ENCODE measurements at places on chromosomes 16 and 17. TPM values are rescaled to one million over a fixed set of nuclear protein-coding genes. Genes with fewer than 3 reads are reported as not detected.

C17orf113 gene
- 0.18 TPM for total RNA-seq

KRTAP4-2 gene
- not detected for total RNA-seq

CTRL gene
- 0.09 TPM for total RNA-seq

SHISA6 gene
- total RNA-seq: 0.05 TPM

ITGB4 gene
- not detected for total RNA-seq

PRKCB gene
- 1.8 TPM for total RNA-seq

CCL16 gene
- not detected for total RNA-seq

ZACN gene
- not detected for total RNA-seq

IGF2BP1 gene
- 8.7 TPM for total RNA-seq

PPY gene
- total RNA-seq: not detected

CRYM gene
- not detected for total RNA-seq

- DNase-seq: no peak
Measured at GRCh38 chr16:50500171-50500874, 47.9 kb upstream of the NKD1 start.

GRCh38 chr16:17258848-17259713, 211.7 kb downstream of the XYLT1 start:
- no peak for DNase-seq

DNA sequence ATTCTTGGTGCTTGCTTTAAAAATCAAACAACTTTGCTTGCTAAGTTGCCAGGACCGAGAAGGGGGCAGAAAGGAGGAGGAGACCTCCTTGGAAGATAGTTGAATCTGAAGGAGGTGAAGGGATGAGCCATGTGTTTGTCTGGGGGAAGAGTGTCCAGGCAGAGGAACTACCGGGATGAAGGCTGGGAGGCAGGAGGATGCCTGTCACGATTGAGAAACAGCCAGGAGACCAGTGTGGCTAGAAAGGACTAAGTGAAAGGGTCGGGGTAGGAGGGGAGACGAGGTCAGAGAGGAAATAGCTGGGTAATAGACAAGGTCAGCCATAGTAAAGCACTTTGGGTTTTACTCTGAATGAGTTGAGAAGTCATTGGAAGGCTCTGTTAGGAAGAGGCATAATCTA, 38.9 kb upstream of the CSNK2A2 start:
- DNase-seq: no peak

GRCh38 chr17:77326636-77327035, 185.9 kb downstream of the SEC14L1 start:
- DNase-seq: peak; percentile 31

- peak; percentile 40 for DNase-seq
Measured at GRCh38 chr16:67260426-67261063, 11.8 kb downstream of the SLC9A5 start.

GRCh38 chr17:41672153-41672552, 16.5 kb upstream of the EIF1 start:
- DNase-seq: no peak

GRCh38 chr17:15926039-15926740, 18.7 kb upstream of the ADORA2B start:
- DNase-seq: no peak

GRCh38 chr16:3997231-3997841, 116.8 kb upstream of the CREBBP start:
- DNase-seq: no peak

DNA sequence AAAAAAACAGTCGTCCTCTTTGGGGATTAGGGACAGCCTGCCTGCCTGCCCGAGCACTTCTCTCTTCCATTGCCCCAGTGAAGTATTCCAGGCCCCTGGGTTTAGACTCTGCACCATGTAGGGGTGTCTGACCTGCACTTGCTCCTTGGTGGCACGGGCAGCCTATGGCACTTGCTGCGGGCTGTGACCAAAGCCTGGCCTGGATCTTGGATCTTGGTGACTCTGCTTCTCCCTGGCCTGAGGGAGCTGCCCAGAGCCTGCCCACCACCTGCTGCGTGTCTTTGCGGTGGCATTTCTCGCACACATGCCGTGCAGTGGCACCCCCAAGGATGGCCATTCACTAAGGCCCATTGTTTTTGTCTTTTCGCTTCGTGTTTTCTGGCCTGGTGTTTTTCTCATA, 6.1 kb upstream of the STH start:
- DNase-seq: no peak

GRCh38 chr17:60529806-60530205, 3.8 kb upstream of the APPBP2 start:
- no peak for DNase-seq

- no peak for DNase-seq
Measured at GRCh38 chr16:8919089-8919933, 37.2 kb downstream of the LITAFD start.

DNA sequence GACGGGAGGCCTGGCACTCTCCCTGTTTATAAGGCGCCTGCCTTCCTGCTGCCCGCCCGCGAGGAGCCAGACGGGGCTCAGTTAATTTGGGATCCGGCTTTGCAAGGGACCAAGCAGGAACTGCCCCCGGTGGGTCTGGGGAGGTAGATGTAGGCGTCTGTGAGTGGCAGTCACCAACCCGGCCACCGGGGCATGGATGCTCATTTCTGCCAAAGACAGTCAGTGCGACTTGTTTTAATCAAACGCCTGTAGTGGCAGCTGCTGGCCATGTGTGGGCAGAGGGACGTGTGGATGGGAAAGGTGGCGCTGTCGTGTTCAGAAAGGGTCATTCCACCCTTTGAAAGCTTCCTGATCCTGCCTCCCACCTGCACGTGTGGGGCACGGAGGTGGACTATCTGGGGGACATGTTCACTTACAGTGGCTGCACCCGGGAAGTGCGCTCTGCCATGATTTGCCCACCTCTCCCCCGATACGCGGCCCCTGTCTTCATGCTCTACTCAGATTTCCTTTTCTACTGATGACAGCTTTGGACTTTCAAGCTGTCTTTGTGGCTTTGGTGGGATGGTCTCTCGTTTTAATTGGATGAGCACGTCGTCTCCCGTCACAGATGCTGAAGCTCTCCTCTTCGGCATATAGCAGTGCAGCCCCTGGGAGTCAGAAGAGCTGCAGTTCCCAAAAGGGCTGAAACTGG, 60.3 kb upstream of the CIBAR2 start:
- peak; percentile 40 for DNase-seq

DNA sequence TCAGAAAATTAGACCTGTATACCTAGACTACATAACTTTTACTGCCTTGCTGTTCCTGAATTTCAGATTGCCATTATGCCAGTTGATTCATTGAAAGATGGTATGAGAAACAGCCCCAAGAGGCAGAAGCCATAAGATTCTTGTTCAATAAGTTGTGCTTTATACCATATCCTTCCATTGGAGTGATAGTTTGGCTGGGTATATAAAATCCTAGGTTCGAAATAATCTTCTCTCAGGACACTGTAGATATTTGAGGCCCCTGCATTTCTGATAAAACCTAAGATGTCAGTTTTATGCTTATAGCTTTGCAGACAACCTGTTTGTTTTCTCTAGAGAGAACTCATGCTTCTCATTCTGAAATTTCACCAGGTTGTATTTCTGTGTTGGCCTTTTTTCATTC, 9.6 kb upstream of the SDK2 start:
- no peak for DNase-seq

GRCh38 chr17:50517504-50518383, 9.5 kb downstream of the MYCBPAP start:
- no peak for DNase-seq

- DNase-seq: peak; percentile 49
Measured at GRCh38 chr17:16987830-16988601, 16.1 kb upstream of the TNFRSF13B start.

- no peak for DNase-seq
Measured at GRCh38 chr16:68512183-68512582, 26.9 kb upstream of the ZFP90 start.

DNA sequence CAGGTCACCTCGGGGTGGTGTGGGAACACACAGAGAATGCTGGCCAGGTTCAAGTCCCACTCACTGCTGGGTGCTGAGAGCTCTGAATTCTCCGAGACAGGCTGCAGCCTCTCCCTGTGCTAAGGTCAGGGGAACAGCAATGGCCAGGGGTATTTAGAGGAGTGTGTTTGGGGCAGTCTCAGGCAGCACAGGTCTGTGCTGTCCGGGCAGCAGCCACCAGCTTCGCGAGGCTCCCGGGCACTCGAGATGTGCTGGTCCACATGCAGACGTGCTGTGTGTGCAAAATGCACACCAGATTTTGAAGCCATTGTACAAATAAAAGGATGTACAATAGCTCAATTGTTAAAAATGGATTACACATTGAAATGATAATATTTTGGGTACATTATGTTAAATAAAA, 7.1 kb downstream of the NHERF1 start:
- no peak for DNase-seq

DNA sequence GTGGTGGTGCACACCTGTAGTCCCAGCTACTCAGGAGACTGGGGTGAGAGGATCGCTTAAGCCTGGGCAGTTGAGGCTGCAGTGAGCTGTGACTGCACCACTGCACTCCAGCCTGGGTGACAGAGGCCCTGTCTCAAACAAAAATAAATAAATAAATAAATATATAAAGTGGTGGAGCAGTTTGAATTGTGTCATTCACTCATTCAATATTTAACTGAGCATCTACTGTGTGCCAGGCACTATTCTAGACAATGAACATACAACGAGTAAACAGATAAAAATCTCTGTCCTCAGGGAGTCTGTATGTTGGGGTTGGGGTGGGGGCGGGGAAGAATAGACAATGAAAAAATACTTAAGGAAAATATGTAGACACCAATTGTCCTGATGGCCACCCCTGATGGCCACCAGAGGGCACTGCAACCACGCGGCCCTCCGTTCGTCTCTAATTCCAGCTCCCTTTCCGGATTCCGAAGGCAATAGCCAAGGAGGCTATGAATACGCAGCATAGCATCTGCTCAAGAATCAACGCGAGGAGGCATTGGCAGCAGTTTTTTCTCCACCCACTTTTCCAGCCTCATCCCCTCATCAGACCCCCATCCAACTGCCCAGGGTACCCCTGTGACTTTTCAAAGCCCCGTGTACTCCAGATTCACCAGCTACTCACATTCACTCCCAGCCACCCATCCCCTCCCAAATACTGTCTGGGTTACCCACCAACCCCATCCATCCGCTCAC, 21.4 kb downstream of the QPRT start:
- DNase-seq: peak; percentile 75

DNA sequence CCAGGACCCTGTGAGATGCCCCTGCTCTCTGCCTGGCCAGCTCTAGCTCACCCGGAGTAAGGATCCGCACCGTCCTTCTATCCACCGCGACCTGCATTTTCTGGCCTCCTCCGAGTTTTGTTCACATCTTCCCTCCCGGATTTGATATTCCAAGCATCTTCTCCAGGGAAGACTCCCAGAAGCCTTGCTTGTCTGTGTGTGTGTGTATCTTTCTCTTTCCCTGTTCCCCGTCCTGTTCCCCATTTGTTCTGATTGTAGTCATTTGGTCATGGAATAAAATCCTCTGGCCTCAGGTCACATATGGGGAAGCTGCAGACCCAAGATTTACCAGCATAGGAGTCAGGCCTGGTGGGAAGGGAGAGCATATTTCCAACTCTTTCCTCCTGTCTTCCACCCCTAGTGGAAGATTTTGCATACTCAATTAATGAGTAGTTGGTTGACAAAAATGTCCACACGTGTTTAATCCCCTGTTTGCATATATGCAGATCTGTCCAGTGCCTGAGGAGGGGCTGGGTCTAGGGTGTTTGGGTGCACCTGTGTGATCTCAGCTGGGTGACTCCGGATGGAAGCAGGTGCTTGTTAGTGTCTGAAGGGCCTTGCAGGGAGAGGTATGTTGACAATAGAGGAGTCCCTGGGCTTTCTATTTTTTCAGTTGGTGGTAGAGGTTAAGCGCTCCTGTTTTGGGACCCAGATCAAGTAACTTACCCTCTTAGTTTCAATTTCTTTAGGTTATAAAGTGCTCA, 1.9 kb downstream of the PRAC1 start:
- no peak for DNase-seq

- DNase-seq: peak; percentile 43
Measured at GRCh38 chr17:83162035-83162745, 82.8 kb downstream of the METRNL start.

GRCh38 chr17:76036497-76037261, 9.6 kb upstream of the EVPL start:
- no peak for DNase-seq

DNA sequence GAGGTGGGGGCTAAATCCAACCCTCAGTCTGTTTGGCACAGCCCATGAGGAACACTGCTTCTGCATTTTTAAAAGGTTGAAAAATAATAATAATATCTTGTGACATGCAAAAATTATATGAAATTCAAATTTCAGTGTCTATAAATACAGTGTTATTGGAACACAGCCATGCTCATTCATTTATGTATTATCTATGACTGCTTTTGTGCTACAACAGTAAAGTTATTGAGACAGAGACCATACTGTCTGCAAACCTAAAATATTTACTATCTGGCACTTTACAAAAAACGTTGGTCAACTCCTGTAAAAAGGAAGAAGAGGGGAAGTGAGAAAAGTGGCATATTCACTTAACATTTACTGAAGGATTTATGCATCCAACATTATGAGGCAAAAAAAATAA, 3.1 kb downstream of the ABCA5 start:
- no peak for DNase-seq

Measured in SJSA1 (cell line).